Germinal center (tissue), 1 donor: ENCODE measurements at places on chromosomes 3 and 15.

DNA sequence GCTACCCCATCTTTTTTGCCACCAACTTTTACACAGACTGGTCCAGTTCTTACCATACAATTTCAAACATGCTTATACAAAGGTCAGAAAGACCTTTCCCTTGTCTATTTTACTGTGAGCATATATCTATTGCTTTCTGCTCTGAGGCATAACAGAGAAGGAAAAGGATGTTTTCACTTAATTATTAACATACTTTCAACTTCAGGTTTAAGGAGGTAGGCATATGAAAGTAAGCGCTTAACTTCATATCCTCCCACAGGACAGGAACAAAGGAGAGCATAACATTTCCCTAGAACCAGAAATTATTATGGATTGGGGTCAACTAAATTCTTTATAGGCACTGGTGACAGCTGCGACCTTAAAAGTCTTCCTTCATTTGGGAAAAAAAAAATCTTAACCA is 1.1 kb downstream of the MYEF2 start:
- DNase-seq, result no peak

GRCh38 chr15:73965094-73965757 is 26.9 kb downstream of the STOML1 start:
- DNase-seq, result no peak

- DNase-seq, result no peak
These were observed 9.4 kb downstream of the ELP6 start for GRCh38 chr3:47504113-47504512.

DNA sequence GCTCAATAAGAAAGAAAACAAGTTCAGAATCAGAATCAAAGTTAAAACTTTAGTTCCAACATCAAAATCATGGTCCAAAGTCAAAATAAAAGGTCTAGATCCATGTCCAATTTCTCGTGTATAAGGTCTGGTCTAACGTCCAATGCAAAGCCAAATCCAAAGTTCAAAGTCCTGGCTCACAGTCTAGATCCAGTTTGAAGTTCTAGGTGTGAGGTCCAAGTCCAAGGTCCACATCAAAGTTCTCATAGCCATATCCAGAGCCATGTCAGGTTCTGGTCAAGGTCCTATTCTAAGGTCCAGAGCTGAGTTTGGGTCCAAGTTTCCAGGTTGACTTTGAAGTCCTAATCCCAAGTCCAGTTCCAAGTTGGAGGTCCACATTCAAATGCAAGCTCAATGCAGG is 40.7 kb upstream of the VIPR1 start:
- no peak for DNase-seq

DNA sequence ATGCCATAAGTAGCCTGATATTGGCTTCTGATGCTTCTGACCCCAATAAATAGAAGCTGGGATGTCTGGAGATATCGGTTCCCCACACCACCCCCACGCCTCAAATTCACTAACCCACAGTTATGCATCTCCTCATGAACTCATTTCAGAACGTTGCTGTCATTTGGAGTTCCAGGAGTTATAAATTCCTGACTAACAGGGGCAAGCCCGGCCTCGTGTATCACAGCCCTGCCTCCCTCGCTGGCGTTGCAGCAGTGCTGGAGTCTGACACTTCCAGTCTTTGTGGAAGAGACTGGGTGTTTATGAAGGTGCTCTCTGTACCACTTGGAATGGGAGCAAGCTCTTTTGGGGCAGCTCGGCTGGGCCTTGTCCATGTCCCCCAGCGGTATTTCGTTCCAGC is 101.0 kb downstream of the ANP32A start:
- no peak for DNase-seq

DNA sequence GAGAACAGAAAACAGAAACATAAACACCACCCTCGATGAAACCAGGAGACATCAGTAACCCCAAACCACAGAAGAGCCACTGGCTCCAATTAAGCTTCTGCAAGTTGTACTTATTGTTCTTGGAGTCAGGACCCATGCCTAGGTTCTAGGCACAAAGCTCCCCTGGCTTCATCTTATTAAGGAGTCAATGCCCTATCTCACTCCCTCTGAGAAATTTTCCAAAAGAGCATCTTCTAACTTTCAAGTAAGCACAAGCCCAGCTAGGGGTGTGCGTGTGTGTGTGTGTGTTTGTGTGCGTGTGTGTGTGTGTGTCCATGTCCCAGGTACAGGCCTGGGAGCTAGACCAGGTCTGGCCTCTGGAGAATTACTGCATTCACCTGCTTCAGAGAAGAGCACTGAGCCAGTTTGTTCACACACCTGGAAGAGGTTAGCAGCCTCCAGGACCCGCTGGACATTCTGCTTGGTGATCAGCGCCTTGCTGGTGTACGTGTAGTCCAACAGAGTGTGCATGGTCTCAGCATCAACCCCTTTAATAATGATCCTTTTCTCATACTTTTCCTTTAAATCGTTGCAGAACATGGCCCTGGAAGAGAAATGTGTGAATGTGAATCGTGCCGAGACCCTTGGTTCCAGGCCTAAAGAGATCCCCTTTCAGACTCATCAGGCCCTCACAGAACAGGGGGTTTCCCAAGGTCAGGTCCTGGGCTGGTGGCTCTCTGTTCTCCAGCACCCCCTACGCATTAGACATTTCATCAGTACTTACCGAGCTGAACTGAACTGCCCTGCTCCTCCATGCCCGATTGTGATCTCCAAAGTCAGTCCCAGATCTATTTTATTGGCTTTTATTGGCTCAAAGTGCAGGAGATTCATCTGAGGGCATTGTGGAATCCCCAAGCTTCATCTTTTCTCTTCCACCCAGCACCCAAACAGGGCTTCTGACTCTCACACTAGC is 27.8 kb downstream of the KLHL6 start:
- DNase-seq, result no peak

DNA sequence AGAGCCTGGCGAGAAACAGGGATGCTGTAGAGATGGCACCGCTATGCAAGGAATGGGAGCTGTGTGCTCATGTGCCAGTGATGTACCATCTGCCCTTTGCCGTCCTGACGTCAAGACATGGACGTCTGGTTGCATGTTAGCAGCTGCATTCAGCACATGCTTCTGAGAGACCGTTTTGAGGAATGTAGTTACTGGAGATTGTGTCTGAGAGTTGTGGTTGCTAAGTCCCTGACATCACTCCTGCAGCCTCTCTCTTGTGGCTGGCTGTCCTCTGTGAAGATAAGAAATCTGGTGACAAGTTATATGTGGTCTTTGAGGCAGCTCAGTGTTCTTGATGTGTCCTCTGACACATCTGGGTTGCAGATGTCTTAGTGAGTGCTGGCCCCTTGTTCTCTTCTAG is 165.1 kb downstream of the APBA2 start:
- no peak for DNase-seq

DNA sequence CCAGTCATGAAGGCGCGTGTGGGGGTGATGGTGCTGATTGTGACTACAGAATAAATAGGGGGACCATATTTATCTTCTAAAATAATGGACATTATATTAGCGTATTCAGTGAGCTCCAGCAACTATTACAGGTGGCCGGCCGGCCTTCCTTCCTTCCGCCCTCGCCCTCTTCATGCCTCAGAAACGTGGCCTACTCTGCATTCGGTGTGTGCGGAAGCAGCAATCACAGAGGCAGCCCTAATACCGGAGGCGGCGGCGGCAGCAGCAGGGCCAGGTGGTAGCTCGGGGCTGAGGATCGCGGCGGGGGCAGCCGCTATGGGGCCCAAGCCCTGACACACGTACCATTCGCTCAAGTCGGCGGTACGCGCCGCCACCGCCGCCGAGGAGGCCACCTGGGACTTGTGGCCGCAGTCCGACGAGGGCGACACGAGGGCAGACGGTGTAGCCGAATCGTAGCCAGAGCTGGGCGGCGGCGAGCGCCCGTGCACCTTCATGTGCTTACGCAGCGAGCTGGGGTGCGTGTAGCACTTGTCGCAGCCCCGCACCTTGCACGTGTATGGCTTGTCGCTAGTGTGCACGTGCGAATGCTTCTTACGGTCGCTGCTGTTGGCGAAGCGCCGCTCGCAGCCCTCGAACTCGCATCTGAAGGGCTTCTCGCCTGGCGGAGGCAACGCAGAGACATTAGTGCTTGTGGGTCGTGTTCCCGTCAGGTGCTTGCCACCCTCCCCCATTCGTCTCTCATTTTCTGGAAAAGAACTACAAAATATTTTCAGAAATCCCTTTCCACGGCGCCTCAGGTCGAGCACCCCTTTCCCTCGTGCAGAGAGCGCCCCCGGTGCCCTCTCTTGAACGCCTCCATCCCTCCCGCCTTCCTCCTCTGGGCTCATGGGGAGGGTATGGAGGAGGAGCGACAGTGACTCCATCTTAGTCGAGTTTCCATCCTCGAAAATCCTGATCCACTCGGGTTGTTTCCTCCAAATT is 15.5 kb downstream of the ZIC4 start:
- DNase-seq, result no peak
